ENCODE measurements at places on chromosomes 13 and 19.

DNA sequence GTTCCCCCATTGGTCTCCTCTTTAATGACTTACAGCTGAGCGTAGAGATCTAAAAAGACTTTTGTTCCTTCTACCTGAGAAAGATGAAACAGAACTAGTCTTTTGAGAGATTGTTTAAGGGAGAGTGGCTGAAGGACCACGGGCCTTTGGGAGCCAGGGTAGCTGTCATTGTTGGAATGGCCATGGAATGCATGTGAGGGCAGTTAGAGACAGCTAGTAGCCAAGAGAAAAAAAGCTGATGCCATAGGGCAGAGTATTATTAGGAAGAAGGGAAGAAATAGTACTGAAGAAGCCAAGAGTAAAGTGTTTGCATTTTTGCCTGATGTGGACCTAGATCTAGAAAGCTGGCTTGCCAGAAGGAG, 5.6 kb downstream of the ZNF507 start:
- DNase-seq: no peak

DNA sequence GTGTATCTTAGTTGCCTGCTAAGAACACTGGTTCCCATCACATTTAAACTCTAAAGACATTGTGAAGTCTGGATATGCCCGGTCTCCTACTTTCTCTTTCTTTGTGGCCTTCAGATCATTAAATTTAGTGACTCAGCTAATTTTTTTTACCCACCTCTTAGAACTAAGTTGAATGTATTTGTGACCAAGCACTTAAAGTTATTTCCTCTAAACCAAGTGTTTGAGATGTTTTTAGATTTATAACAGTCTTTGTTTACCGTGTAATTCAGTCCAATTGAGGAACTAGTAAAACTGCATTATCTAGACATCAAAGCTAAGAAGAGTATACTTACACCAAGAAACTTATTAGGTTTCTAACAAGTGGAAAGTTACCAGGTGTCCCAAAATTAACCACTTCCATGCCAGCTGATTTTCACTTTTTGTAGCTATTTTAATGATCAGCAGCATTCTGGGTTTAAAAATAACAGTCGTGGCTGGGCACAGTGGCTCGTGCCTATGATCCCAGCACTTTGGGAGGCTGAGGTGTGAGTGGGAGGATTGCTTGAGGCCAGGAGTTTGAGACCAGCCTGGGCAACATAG, 53.1 kb downstream of the ARHGAP35 start:
- no peak for DNase-seq

GRCh38 chr19:41327576-41328156, 17.7 kb downstream of the CCDC97 start:
- peak; percentile 95 for DNase-seq

DNA sequence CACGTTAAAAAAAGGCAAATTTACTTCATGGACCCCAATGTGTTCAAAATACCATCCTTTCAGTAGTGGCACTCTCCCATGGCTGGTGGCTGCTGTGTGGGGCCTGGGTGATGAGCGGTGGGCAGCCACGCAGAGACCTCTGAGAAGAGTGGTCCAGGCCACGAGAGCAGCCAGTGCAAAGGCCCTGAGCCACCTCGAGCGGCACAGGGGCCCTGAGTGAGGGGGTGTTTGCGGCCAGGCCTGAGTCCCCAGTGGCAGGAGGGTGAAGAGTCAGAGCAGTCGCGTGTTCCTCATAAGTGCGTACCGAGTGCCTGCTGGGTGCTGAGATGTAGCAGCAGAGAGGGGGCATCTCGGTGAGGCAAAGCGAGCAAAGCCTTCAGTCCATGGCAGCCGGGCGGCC, 7.0 kb downstream of the ZNF444 start:
- no peak for DNase-seq

DNA sequence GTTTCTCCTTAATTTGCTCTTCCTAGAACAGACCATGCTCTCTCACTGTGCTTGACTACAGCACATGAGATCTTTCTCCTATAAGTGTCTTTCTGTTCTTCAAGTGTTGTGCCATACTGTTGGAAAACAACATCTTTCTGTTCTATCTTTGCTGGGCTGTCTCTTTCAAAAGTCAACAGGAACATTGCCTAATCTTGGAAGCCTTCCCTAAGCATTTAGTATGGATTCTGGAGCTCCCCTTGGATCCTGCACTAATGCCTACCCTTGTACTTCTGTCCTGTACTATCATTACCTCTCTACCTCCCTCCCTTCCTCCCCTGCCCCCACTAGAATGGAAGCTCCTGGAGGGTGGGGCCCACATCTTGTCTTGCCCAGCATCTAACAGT, 26.8 kb downstream of the STARD13 start:
- no peak for DNase-seq

DNA sequence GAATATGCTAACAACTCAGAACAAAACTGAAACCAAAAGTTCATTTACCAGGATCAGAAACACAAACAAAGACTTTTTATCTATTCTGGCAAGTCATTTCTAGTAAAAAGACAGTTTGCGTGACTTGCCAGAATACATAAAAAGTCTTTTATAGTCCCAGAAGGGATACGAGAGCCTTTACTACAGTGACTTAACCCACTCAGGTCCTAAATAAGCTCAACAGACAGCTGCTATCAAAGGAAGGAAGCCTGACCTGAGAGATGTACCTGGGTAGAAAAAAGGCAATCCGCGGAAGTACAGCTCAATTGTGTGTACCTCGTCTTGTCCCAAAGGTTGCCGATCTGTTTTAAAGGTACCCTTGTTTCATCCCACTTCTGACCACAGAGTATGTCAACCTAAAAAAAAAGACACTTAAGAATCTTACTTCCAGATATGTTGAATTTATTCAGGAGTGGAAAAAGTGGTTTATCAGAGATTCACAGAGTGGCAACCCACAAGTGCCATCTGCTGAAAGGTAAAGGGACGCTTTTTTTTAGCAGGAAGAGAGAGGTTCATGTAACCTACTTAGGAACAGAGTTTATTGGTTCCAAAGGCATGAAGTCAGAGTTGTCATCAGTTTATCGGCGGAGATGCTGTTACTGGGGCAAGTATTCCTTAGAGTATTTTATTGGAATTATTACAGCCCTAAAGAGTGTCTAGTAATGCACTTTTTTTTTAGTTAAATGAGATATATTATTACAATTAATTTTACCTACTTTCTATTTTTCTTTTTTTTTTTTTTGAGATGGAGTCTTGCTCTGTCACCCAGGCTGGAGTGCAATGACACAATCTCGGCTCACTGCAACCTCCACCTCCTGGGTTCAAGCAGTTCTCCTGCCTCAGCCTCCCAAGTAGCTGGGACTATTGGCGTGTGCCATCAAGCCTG, 69.7 kb upstream of the C1QTNF9B start:
- no peak for DNase-seq

GRCh38 chr19:5987077-5987818, 9.3 kb upstream of the RANBP3 start:
- peak; percentile 90 for DNase-seq

- DNase-seq: no peak
Measured at GRCh38 chr19:21912654-21913053, 76.7 kb upstream of the ZNF43 start.

- DNase-seq: no peak
Measured at GRCh38 chr13:49146950-49147355, 73.2 kb upstream of the MLNR start.

- peak; percentile 69 for DNase-seq
Measured at GRCh38 chr19:14375582-14376291, 5.5 kb upstream of the ADGRE5 start.

GRCh38 chr19:48333467-48334384, 8.4 kb downstream of the EMP3 start:
- peak; percentile 98 for DNase-seq

GRCh38 chr13:21365574-21365973, 93.5 kb downstream of the ZDHHC20 start:
- no peak for DNase-seq

DNA sequence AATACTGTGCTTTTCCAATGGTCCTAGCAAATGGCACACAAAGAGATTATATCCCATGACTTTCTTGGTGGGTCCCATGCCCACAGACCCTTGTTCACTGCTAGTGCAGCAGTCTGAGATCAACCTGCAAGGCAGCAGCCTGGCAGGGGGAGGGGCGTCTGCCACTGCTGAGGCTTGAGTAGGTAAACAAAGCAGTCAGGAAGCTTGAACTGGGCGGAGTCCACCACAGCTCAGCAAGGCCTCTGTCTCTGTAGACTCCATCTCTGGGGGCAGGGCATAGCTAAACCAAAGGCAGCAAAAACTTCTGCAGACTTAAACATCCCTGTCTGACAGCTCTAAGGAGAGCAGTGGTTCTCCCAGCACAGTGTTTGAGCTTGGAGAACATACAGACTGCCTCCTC, 82.9 kb downstream of the ZNF737 start:
- DNase-seq: no peak

GRCh38 chr13:104301171-104301975, 1235.2 kb upstream of the SLC10A2 start:
- no peak for DNase-seq

GRCh38 chr13:99356262-99357091, 49.3 kb upstream of the GPR183 start:
- peak; percentile 80 for DNase-seq

GRCh38 chr13:101893021-101893420, 440.5 kb downstream of the ITGBL1 start:
- no peak for DNase-seq
